ENCODE measurements at places on chromosomes 7 and 10. TPM values are rescaled to one million over a fixed set of nuclear protein-coding genes. Genes with fewer than 3 reads are reported as not detected.

- no peaks in the 10 kb centered on the region for H3K27me3 ChIP-seq
- H3K36me3 ChIP-seq: no peaks in the 10 kb centered on the region
- no peak overlapping the region for H3K4me3 ChIP-seq
- H3K4me1 ChIP-seq: peaks cover 16% of the 10 kb centered on the region
- DNase-seq: peak; percentile 43
- H3K27ac ChIP-seq: no peak overlapping the region
Observed at GRCh38 chr10:103752680-103753248, 102.6 kb downstream of the SH3PXD2A start.

DNA sequence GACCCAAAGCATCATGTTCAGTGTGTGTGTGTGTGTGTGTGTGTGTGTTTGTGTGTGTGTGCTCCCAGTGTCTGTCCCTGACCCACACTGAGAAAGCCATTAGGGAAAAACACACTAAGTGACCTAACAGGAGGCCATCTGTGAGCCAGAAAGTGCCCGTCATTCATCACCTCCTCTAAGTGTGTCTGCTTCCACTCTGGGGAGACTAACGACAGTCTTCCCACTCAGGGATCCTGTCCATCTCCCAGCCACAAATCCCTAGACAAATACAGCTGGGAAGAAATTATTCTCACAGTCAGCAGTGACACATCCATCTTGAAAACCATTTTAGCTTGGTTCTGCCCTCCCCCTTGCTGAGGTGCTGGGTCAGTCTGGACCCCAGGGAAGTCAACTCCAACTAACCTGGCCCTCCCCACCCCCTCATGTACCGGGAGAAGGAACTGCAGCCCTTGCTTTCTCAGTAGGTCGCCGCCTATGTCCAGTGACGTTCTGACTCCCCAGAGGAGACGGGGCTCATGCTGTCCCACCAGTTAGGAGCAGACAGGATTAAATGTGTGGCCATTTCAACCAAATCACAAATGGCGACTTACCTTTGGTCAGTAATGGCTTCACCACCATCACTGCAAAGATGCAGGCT is 296.5 kb upstream of the ZNF32 start:
- DNase-seq: no peak
- H3K4me3 ChIP-seq: no peak overlapping the region
- H3K4me1 ChIP-seq: no peaks in the 10 kb centered on the region
- H3K27me3 ChIP-seq: no peaks in the 10 kb centered on the region
- no peak overlapping the region for H3K27ac ChIP-seq

DNA sequence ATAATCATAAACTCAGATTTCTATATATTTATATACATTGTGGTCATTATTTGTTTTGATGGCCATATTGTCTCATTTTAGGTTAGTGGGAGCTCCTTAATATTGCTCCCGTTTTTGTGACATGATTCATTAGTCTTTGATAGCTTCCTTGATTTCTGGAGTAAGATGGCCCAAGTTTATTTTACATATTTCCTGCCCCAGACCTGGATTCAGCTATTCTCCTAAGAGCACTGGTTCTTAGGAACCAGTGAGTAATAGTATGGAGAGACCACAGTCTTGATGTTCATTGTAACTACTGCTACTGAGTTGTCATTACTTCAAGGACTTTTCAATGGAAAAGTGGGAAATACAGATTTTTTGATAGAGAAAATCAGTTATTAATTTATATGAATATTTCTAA is 6.0 kb downstream of the TFPI2 start:
- H3K27me3 ChIP-seq: peaks cover 3% of the 10 kb centered on the region
- no peaks in the 10 kb centered on the region for H3K36me3 ChIP-seq
- no peaks in the 10 kb centered on the region for H3K4me1 ChIP-seq
- DNase-seq: no peak
- no peak overlapping the region for H3K4me3 ChIP-seq
- no peak overlapping the region for H3K27ac ChIP-seq

- no peaks in the 10 kb centered on the region for H3K4me1 ChIP-seq
- no peaks in the 10 kb centered on the region for H3K27me3 ChIP-seq
- H3K27ac ChIP-seq: no peak overlapping the region
- H3K4me3 ChIP-seq: no peak overlapping the region
Observed at GRCh38 chr7:47039089-47039648, 542.7 kb downstream of the TNS3 start.

- no peaks in the 10 kb centered on the region for H3K4me1 ChIP-seq
- DNase-seq: no peak
Observed at GRCh38 chr7:134372858-134373257, 56.1 kb upstream of the SLC35B4 start.

DNA sequence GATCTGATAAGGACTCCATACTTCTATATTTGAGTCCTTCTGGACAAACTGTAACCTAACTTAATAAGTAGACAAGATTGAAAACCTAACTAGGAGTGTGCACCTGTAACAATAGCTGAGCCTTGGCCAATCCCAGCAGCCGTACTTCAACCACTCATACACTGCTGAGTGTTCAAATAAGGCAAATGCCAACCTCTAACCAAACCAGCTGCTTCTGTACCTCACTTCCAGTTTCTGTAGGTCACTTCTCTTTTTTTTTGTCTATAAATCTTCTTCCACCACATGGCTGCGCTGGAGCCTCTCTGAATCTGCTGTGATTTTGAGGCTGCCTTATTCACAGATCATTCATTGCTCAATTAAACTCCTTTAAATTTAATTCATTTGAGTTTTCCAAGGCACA is 753.2 kb downstream of the DNAJB9 start:
- H3K4me1 ChIP-seq: no peaks in the 10 kb centered on the region
- H3K27ac ChIP-seq: no peak overlapping the region
- no peak for DNase-seq
- H3K27me3 ChIP-seq: no peaks in the 10 kb centered on the region

GRCh38 chr10:113782986-113783704 is 31.7 kb downstream of the PLEKHS1 start:
- no peak overlapping the region for H3K4me3 ChIP-seq
- peaks cover 3% of the 10 kb centered on the region for H3K27me3 ChIP-seq
- no peaks in the 10 kb centered on the region for H3K36me3 ChIP-seq
- H3K4me1 ChIP-seq: no peaks in the 10 kb centered on the region
- no peak overlapping the region for H3K27ac ChIP-seq

- no peaks in the 10 kb centered on the region for H3K4me1 ChIP-seq
- no peak for DNase-seq
- H3K36me3 ChIP-seq: no peaks in the 10 kb centered on the region
- H3K27ac ChIP-seq: no peak overlapping the region
- no peak overlapping the region for H3K4me3 ChIP-seq
- no peaks in the 10 kb centered on the region for H3K27me3 ChIP-seq
Observed at GRCh38 chr10:88178758-88179157, 315.3 kb downstream of the PTEN start.

DNA sequence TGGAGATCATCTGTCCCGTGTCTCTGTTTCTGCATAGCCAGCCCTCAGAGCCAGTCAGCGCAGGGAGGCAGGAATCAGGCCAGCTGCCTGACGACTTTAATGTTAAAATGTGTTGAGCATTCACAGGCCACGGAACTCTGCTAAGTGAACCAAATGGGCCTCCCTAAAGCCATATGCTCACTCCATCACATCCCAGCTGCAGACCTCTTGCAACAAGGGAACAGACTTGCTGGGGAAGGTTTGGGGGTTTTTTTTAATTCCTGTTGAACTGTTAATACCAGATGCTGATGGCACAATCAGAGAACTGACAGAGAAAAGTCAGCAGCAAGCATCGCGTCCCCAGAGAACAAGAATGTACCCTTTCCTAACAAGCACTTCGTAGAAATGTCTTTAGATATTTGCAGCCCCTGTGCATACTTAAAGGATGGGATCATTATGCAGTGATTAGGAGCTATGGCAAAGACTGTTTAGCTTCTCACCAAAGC is 900.4 kb upstream of the AUTS2 start:
- H3K4me1 ChIP-seq: no peaks in the 10 kb centered on the region
- no peaks in the 10 kb centered on the region for H3K36me3 ChIP-seq
- DNase-seq: no peak
- no peaks in the 10 kb centered on the region for H3K27me3 ChIP-seq
- no peak overlapping the region for H3K4me3 ChIP-seq

- H3K4me3 ChIP-seq: no peak overlapping the region
- no peaks in the 10 kb centered on the region for H3K4me1 ChIP-seq
- H3K27me3 ChIP-seq: no peaks in the 10 kb centered on the region
- H3K36me3 ChIP-seq: no peaks in the 10 kb centered on the region
Observed at GRCh38 chr7:122059542-122059941, 84.5 kb downstream of the AASS start.

DNA sequence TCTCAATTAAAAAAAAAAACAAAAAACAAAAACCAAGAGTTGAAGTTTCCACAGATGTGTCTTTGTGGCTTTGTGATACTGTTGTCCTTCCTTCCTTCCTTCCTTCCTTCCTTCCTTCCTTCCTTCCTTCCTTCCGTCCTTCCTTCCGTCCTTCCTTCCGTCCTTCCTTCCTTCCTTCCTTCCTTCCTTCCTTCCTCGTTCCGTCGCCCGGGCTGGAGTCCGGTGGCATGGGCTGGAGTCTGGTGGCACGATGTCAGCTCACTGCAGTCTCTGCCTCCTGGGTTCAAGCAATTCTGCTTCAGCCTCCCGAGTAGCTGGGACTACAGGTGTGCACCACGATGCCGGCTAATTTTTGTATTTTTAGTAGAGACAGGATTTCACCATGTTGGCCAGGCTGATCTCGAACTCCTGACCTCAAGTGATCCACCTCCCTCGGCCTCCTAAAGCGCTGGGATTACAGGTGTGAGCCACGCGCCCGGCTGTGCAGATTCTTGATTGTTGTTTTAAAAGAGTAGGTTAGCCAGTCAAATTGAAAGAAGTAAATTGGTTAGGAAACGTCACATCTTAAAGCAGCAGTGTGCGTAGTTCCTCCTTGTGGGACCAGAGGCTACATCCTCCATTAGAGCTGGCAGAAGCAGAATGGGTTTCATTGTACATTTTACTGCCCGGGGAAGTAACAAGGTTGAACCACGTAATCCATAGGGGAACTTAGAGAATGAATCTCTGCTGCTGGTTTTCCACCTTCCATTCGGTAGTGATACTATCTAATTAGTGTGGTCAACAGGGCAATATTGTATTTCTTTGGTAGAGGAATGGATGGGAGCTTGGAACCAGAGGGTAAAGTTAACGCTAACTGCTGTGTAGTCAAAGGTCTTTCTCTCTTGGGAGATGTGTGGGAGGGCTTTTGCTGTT is 20.6 kb downstream of the DNAJB6 start:
- H3K36me3 ChIP-seq: peaks cover 50% of the 10 kb centered on the region
- peaks cover 46% of the 10 kb centered on the region for H3K4me1 ChIP-seq
- peak overlapping the region; percentile 42 for H3K4me3 ChIP-seq
- DNase-seq: no peak
- H3K27me3 ChIP-seq: no peaks in the 10 kb centered on the region

AKR1C2 gene
- not detected for polyA plus RNA-seq

AGR2 gene
- polyA plus RNA-seq: not detected

CALY gene
- polyA plus RNA-seq: 1.3 TPM

HKDC1 gene
- polyA plus RNA-seq: 2.2 TPM

Data from CD4-positive, CD25-positive, alpha-beta regulatory T cell (primary cell).